GM03348 (cell line): ENCODE measurements at places on chromosomes 7 and 10.

GRCh38 chr7:106010331-106010730 is 47.3 kb downstream of the CDHR3 start:
- peak; percentile 24 for DNase-seq

DNA sequence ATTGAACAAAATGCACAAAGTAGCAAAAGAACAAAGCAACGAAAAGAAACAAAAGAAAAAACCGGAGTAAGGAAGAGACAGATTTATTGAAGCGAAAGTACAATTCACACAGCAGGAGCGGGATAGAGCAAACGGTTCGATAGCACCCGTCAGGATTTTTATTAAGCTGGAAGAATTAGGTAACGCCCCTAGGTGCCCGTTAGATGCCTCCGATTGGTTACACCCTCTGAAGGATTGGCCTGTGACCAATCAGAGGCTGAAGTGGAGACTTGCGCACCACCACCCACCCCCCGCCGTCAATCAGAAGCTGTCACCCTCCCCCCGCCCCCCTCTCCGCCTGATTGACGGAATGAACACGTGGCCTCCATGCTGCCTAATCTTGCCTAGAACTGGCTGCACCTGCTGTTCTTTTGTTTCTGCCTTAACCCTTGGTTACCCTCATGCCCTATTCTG is 16.8 kb downstream of the OCM2 start:
- DNase-seq: no peak

DNA sequence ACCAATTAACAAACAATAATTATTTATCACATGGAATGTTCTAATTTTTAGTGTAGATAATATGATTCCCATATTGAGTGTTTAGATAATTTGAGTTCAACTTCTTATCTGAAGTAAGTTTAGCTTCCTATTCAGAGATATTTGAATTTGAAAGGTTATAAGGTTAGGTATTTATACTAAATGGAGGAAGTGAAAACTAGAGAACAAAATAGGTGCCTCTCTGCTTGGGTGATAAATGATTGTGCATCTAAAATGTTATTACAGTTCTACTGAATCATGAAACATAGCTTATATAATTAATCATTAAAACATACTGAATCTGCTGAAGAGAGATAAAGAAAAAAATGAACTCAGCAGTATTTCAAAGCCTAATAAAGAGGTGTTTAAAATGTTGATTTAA is 1174.3 kb downstream of the XPNPEP1 start:
- no peak for DNase-seq

DNA sequence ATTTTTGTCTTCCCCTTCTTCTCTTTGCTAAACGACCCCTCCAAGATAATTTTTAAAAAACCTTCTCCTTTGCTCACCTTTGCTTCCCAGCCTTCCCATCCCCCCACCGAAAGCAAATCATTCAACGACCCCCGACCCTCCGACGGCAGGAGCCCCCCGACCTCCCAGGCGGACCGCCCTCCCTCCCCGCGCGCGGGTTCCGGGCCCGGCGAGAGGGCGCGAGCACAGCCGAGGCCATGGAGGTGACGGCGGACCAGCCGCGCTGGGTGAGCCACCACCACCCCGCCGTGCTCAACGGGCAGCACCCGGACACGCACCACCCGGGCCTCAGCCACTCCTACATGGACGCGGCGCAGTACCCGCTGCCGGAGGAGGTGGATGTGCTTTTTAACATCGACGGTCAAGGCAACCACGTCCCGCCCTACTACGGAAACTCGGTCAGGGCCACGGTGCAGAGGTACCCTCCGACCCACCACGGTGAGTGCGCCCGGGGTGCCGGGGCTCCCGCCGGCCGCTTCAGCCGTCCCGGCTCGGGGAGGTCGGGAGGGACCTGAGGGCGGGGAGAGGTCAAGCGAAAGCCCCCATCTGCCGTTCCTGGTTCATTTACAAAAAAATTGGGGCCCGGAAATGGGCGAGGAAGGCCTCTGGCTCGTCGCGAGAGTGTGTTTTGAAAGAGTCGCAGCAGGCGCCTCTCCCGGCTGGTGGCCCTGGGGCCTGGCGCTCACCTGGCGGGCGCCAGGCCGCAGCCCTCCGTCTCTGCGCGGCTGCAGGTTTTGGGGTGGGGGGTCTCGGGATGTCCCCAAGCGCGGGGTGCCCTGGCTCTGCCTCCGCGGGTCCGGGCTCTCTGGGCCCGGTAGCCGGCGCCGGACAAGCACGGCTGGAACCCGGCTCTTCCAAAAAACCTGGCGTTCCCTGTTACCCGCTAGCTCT is 1.2 kb downstream of the GATA3 start:
- DNase-seq: no peak

DNA sequence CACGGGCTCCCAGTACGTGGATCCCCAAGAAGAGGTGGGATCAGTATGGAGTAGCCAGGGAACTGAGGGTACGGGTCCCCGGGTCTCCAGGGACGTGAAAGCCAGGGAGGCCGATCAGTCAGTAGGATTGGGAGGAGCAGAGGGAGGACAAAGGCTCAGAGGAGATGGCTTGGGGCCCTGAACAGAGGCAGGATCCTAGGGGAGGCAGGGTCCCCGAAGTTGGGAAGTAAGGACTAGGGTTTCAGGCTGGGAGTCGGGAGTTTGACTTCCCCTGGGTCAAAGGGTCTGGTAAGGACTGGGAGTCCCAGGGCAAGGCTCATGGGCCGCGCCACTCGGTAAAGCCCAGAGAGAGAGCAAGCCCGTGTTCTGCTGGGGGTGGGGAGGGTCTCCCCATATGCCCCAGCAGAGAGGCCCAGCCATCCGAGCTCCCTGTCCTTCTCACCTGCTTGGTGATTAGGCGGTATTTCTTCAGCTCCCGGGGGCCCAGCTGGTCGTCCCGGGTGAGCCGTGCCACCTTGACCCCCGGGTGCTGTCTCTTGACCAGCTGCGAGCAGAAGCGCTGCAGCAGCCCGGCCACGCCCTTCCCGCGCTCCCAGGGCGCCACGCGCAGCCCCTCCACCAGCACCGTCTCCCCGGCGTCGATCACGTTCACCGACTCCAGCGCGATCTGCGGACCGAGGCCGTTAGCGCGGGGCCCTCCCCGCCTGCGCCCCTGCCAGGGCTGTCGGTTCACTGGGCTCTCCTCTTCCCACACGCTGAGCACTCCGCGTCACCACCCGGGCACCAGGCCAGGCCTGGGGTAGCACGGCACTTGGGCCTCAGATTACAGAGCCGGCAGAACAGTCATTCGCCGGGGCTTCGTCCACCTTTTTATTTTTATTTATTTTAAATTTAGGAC is 7.0 kb downstream of the NAT16 start:
- peak; percentile 75 for DNase-seq

DNA sequence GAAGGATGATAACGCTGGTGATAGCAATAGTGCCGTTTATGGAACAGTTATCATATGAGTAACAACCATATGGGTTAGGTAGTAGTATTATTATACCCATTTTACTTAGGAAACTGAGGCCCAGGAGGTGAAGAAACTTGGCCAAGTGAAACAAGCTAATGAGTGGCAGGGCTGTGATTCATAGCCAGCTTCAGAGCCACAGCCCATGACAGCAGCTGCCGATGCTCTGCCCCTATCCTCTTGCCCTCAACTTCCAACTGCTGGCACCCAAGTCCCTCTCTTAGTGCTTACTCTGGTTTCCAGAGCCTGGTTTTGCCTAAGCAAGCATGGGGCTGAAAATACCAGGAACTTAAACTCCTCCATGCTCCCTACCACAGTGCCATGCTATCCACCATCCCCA is 12.3 kb downstream of the SH3PXD2A start:
- DNase-seq: no peak

GRCh38 chr10:31599626-31600504 is 280.8 kb downstream of the ZEB1 start:
- no peak for DNase-seq

GRCh38 chr10:14063531-14064285 is 267.0 kb downstream of the FRMD4A start:
- DNase-seq: peak; percentile 50

GRCh38 chr7:77702968-77703472 is 6.8 kb downstream of the RSBN1L start:
- DNase-seq: no peak

- no peak for DNase-seq
These were observed 274.2 kb downstream of the ADARB2 start for GRCh38 chr10:1462994-1463633.

DNA sequence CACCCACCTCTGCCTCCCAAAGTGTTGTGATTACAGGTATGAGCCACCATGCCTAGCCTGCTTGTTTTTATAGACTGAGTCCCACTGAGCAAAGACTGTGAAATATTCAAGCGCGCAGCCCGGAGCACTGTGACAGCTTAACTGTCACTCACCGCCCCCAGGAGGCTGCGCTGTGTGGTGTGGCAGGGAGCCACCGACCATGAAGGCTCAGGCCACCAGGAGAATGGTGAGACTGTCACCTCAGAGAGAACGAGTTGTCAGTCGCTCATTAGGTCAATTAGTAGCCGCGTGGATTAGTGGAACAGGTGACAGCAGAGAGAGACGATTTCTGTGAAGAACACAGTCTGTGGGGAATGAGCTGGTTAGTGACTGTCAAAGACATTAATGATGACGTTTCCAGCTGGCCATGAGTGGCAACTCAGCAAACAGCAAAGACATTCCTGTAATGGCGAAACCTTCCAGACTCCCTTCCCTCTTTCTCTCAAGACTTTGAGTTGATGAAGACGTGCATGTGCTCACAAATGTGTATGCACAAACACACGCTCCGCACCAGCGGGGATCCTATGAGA is 64.5 kb downstream of the CYCS start:
- DNase-seq: no peak

- DNase-seq: peak; percentile 43
These were observed 2.3 kb downstream of the CDK13 start for GRCh38 chr7:39952374-39952773.

DNA sequence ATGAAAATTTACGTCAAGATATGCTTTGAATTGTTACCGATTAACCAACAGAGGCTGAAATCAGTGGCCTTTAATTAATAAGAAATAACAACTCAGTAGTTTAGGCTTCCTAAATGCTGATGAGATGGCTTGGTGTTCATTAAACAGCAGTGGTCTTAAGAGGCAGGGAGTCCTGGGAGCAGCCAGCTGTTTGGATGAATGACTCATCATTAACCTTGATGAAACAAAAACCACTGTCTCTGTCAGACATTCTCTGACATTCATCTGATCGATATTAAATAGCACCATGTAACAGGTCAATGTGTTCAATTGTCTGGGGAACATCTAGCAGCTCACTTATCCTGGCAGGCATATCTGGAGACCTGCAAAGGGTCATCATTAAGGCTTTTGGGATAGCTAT is 234.2 kb upstream of the LRRN3 start:
- no peak for DNase-seq

- no peak for DNase-seq
These were observed 153.2 kb downstream of the BTAF1 start for GRCh38 chr10:92076722-92077121.

DNA sequence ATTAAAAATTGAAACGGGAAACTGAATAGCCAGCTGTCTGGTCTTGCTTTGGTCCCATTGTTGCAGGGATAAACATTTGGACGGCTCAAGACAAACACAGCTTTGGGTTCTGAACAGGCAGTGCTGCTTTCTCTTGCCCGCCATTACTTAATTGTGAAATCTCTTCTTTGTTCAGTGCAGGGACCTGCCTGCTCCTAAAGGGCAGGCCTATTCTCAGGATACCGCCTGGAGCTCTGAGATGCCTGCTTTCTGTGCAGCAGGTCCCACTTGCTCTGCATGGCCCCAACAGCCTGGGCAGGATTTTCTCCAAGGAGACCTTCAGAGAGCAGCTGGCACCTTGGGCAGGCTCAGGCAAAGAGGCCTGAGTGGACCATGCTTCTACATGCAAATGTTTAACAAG is 237.6 kb downstream of the KCNMA1 start:
- no peak for DNase-seq

DNA sequence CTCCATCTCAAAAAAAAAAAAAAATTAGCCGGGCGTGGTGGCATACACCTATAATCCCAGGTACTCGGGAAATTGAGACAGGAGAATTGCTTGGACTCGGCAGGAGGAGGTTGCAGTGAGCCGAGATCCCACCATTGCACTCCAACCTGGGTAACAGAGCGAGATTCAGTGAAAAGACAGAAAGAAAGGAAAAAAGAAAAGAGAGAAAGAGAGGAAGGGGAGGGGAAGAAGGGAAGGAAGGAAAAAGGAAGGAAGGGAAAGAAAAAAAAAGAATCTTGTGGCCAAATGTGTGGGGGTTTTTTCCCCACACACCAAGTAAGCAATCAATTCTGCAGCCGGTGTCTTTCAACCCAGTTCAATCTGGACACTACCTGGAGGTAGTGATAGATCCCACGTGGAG is 9.0 kb upstream of the NAT16 start:
- DNase-seq: no peak

- peak; percentile 3 for DNase-seq
These were observed 93.5 kb upstream of the DIP2C start for GRCh38 chr10:782751-783648.

- DNase-seq: peak; percentile 63
These were observed 6.6 kb downstream of the NPC1L1 start for GRCh38 chr7:44534501-44534900.

- DNase-seq: peak; percentile 17
These were observed 130.4 kb upstream of the GHITM start for GRCh38 chr10:84008878-84009277.

GRCh38 chr10:14328881-14329672 is 1.6 kb downstream of the FRMD4A start:
- DNase-seq: no peak

DNA sequence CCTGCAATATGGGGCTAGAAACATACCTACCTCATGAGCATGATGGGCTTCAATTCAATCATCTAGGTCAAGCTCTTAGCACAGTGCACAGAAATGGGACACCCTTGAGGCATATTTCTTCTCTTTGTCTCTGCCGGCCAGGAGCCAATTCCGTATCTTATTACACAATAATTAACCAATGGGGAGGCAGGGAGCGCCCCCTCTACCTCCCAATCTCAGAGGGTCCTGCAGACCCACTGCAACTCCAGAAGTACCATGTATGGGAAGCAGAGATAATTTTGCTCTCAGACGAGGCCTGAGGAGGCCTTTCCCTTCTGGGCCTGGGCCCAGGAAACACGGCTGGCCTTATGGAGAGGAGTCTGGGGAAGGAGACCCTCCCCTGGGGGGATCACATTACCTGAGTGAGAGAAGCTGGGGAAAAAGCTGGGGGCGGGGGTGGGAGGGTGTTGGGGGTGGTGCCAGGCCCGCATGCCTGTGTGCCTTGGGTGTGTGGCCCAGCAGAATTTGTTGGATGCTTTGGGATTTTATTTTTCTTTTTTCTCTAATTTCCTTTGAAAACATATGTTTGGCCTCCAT is 155.5 kb downstream of the UBE2H start:
- DNase-seq: no peak

GRCh38 chr10:48399056-48399541 is 92.6 kb downstream of the MAPK8 start:
- no peak for DNase-seq

- no peak for DNase-seq
These were observed 183.8 kb downstream of the CAMK1D start for GRCh38 chr10:12533151-12533550.

DNA sequence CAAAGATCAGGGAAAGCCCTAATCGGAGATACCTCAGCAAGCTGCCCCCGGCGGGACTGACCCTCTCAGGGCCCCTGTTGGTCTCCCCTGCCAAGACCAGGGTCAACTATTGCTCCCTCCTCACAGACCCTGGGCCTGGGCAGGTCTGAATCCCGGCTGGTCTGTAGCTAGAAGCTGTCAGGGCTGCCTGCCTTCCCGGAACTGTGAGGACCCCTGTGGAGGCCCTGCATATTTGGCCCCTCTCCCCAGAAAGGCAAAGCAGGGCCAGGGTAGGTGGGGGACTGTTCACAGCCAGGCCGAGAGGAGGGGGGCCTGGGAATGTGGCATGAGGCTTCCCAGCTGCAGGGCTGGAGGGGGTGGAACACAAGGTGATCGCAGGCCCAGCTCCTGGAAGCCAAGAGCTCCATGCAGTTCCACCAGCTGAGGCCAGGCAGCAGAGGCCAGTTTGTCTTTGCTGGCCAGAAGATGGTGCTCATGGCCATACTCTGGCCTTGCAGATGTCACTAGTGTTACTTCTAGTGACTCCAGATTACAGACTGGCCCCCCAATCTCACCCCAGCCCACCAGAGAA is 24.1 kb downstream of the TBATA start:
- peak; percentile 29 for DNase-seq
